ENCODE measurements at places on chromosomes 1 and 21.

DNA sequence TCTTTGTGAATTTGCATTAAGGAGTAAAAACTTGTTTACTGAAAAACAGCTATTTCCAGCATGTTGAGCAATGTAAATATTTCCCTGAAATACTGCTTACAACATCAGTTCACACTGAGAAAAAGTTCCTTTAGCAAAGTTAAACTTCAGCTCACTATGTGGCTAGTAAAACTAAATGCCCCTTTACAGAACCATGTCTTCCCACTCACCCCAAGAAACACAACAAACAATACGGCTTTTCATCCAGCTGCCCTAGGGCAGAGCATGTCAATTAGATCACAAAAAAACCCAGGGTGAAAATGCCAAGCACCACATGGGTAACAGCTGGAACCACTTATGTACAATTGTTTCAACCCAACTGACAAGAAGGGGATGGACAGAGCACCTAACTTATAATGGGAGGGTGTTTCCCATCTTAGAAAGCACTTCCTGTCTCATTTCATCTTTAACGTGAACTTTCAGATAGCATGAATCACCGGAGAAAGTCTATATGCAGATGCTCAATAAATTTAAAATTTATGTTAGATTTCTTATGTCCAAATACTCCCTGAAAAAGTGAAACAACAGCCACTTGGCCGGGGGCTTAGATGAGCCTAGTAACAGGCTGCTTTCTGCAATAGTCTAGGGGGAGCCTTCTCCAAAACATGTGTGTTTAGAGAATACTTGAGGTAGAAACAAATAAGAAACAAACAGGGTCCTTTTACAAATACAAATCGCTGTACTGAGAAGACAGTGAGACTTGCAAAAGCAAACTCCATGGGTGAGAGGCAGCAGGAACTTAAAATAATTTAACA is 6.6 kb downstream of the NID1 start:
- DNase-seq = no peak

DNA sequence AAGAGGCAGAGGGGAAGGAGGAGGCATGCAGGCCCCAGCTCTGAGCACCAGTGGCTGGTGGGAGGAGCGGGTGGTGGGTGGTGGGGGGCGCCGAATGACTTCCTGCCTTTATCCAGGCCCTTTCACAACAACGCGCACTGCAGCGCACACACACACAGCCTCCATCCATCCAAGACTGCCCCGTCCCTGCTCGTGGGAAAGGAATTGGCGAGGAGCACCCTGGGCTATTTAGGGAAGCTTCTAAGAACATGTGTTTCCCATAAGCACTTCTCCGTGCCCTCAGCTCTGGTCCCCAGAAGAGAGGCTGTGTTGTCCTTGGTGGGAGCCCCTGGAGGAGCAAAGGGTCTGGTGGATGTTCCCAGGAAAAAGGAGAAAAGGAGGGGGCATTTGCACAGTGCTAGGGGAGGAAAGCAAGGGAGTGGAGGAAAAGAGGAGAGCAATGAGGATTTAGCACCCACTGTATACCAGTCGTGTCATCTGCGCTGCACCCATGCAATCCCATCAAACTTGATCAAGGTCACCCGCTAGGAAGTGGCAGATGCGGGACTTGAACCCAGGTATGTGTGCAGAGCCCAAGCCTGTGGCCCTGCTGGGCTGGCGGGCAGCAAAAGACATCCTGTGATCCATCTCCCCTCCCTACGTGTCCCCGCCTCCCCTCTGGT is 28.1 kb downstream of the EPHA2 start:
- no peak for DNase-seq

DNA sequence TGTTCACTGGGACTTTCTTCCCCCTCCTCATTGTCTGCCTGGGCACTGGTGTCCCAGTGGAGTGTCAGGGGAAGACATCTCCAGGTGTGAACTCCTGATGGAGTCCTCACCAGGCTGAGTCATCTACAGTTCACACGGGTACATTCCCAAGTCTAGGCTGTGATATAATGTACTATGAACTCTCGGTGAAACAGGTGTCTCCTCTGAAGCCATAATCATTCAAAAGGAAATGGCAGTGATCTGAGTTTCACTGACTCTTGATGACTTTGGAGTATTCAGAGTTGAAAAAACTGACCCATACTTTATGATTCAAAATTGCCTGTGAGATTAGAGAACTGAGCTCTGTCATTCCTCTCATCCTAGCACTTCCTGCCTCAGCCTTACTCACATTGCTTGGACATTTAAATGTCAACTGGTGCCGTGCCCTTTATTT is 9.1 kb downstream of the LAMC2 start:
- DNase-seq = no peak

DNA sequence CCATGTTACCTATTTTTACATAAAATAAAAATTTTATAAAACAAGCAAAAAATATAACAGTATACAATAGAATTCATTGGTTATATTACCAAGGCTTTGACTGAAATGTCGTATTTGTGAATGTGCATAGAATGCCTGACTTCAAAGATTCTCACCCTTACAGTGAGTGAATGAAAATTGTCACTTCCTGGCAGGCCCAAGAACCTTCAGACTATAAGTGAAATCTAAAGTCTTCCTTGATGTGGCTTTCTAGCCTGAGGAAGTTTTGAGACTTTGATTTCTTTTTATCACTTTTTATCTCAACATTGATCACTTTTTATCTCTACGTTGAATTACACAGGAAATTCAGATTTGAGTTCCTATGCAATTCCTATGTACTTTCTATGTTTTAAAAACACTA is 104.7 kb upstream of the KIAA0040 start:
- no peak for DNase-seq

GRCh38 chr1:227242811-227243682 is 75.2 kb downstream of the CDC42BPA start:
- no peak for DNase-seq

DNA sequence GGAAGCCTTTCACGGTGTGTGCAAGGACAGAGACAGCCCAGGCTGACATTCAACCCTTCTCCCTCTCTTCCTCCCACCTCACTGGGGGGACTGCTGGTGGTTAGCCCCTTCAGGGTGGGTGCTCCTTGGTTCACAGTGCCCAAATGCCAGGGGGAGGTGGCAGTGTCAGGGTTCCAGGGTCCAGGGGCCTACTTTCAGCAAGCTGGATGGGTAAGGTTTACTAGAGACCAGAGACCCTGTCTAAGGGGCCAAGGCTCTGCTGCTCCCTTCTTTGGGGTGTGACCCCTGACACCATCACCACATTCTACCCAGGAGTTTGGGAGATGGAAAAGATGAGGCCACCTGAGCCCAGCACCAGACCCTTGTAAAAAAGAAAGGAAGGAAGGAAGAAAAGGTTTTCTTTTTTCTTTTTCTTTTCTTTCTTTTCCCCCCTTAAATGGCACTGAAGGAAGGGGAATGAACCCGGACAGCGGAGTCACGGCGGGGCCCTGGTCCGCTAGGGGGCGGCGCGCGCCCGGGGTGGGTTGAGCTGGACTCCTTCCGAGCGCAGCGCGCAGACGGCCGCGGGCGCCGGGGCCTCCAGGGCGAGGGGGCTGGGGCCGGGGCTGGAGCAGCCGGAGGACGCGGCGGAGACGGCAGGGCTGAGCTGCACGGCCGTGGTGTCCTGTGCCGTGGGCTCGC is 18.8 kb downstream of the KNCN start:
- peak; percentile 95 for DNase-seq

DNA sequence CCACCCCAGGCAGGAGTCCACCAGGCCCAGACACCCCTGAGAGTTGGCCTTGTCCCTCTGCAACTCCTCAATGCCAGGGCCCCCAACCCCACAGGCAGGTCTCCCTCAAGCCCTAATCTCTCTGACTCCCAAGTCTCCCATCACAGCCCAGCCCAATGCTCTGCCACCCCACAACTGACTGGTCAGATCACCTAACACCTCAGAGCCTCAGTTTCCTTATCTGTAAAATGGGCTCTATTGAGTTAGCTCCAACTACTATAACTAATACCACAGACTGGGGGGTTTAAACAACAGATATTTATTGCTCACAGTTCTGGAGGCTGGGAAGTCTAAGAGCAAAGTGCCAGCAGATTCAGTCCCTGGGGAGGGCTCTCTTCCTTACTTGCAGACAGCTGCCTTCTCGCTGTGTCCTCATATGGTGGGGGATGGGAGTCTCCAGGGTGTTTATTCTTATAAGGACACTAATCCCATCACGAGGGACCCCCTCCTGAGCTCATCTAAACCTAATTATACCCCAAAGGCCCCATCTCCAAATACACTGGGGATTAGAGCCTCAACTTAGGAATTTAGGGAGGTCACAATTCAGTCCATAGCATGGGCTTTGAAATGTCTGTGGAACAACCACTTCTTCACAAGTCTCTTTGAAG is 34.9 kb upstream of the ZC3H12A start:
- no peak for DNase-seq
